ENCODE measurements at places on chromosomes 16 and 17.
A peak's percentile ranks its signal among the peaks of the same experiment; 100 is the strongest.

- DNase-seq = no peak
Observed at GRCh38 chr16:82509691-82510430, 116.9 kb upstream of the CDH13 start.

- no peak for DNase-seq
Observed at GRCh38 chr16:19005561-19006445, 22.1 kb downstream of the TMC7 start.

DNA sequence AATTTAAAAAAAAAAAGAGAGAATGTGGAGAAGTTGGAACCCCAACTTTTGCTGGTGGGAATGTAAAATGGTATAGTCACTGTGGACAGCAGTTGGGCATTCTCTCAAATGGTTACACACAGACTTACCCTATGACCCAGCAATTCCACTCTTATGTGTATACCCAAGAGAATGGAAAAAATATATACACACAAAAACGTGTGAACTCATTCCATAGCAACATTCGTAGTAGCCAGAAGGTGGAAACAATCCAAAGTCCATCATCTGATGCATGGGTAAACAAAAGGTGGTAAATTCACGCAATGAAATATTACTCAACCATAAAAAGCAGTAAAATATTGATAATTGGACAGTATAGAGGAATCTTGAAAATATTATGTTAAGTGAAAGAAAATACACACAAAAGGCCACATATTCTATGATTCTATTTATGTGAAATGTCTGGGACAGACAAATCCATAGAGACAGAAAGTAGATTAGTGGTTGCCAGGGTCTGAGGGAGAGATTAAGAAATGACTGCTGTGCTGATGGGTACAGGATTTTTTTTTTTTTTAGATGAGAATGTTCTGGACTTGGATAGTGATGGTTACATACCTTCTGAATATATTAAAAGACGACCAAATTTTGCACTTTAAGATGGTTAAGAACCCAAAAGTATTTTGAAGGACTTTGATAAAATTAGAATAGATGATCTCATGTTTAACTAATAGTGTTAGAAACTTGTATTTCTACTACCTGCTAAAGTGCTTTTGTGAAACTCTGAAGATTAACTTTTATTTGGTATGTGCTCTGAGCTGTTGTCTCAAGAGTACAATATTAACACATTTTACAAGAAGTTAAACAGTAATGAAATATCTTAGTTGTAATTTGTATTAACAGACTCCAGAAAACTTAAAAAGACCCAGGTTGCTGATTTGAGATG lies 60.9 kb downstream of the MRTFB start:
- DNase-seq = no peak

DNA sequence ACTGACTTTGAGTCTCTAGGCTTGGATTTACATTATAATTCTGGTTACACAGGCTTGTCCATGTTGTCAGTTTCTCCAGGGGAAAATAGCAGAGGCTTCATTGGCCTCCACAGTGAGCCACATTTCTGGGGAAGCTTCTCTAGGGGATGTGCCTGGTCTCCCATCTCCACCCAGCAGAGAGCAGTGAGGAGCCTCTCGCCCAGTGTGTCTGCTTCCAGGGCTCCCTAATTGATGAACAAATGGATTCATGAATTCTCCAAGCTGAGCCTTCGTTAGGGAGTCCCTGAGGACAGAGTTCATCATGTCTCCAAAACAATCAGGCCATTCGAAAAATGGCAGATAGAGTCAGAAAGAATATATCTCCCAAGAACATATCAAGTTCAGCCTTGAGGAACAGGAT lies 162.4 kb upstream of the TOX3 start:
- no peak for DNase-seq

DNA sequence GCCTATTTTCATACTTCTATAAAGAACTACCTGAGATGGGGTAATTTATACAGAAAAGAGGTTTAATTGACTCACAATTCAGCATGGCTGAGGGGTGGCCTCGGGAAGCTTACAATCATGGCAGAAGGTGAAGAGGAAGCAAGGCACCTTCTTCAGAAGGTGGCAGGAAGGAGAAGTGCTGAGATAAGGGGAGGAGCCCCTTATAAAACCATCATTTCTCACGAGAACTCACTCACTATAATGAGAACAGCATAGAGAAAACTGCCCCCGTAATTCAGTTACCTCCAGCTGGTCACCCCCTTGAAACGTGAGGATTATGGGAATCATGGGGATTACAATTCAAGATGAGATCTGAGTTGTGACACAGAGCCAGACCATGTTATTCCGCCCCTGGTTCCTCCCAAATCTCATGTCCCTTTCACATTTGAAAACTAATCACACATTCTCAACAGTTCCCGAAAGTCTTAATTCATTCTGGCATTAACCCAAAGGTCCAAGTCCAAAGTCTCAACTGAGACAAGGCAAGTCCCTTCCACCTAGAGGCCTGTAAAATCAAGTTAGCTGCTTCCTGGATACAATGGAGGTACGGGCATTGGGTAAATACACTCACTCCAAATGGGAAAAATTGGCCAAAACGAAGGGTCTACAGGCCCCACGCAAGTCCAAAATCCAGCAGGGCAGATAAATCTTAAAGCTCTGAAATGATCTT lies 237.7 kb downstream of the CDH13 start:
- DNase-seq = no peak

- DNase-seq = no peak
Observed at GRCh38 chr17:79624718-79625478, 14.0 kb upstream of the RBFOX3 start.

DNA sequence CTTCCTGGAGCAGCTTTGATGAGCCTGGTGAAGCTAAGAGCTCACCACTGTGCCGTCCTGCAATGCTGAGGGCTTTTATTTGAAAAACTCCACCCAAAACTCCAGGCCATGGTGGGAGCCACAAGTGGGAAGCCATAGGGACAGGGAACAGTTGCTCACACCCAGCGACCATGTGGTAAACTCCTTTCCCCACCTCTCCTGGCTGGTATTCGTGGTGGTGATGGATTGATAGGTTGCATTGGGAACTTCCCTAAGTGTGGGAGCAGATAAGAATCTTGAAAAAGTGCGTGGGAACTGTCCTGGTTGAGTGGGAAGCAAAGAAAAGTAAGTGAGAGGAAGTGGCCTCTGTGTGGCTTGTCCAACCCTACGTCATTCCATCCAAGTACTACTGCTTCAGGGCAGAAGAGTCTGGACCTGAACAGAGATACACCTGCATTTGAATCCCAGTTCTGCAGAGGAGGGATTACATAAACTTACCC lies at the start of gene CCL1:
Gene CCL1, minus strand, starts transcription at position 51 of the 479 bp plus-strand sequence. CDS start 72 bp downstream, outside the sequence.
- DNase-seq = no peak

DNA sequence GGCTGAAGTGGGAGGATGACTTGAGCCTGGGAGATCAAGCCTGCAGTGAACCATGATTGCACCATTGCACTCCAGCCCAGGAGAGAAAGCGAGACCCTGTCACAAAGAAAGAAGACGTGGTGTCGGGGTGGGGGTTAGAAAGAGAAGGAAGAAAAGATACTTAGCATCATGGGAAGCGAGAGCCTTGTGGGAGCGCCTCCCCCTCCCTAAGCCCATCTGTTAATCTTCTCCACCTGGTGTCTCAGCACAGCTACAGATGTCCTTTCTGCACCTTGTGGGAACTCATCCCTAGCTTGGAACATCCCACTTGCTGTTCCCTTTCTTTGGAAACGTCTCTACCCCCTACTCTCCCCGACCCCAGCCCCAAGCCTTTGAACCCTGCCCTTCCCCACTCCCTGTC lies 6.0 kb downstream of the ZNF688 start:
- no peak for DNase-seq

- no peak for DNase-seq
Observed at GRCh38 chr17:72927146-72927545, 165.3 kb downstream of the SLC39A11 start.

GRCh38 chr17:30323262-30323894 lies 10.5 kb downstream of the TMIGD1 start:
- DNase-seq = peak; percentile 42

DNA sequence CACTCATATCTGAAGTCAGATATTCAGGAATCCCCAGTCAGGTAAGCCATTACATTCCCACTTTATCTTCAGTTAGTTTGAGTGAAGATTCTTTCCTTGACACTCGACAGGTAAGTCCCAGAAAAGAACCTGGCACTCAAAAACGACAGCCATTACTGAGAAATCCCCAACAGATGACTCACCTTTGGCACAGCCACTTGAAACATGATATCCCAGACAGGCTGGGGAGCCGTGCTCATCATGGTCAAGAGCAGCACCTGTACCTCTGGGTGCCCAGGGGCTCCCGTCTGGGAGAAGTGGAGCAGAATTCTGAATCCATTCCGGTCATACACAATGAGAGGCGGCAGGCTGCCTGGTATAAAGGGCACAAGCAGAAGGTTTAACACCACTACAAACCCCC lies 16.8 kb upstream of the COG7 start:
- DNase-seq = no peak

DNA sequence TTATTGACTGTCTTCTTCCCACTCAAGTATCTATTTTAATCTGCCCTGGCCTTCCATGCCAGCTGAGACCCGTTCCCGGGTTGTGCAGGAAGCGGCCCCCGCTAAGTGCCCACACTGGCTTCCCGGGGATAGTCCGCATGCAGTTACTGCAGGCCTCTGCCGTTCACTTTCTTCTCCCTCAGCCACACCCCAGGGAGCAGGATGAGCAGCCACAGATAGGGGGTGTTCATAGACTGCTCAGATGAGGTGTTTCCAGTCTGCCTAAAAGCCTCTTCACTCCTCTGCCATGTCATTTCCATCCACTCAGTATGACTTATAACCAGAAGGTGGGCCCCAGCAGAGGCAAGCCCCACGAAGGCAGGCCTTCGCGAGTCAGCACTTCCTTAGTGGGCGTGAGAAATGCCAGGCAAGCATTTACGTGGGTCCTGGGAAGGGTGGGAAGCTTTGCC lies 7.7 kb downstream of the MED9 start:
- no peak for DNase-seq

GRCh38 chr17:38534498-38534885 lies 71.3 kb downstream of the SRCIN1 start:
- DNase-seq = no peak

- DNase-seq = no peak
Observed at GRCh38 chr17:39097537-39097936, 53.9 kb downstream of the PLXDC1 start.

DNA sequence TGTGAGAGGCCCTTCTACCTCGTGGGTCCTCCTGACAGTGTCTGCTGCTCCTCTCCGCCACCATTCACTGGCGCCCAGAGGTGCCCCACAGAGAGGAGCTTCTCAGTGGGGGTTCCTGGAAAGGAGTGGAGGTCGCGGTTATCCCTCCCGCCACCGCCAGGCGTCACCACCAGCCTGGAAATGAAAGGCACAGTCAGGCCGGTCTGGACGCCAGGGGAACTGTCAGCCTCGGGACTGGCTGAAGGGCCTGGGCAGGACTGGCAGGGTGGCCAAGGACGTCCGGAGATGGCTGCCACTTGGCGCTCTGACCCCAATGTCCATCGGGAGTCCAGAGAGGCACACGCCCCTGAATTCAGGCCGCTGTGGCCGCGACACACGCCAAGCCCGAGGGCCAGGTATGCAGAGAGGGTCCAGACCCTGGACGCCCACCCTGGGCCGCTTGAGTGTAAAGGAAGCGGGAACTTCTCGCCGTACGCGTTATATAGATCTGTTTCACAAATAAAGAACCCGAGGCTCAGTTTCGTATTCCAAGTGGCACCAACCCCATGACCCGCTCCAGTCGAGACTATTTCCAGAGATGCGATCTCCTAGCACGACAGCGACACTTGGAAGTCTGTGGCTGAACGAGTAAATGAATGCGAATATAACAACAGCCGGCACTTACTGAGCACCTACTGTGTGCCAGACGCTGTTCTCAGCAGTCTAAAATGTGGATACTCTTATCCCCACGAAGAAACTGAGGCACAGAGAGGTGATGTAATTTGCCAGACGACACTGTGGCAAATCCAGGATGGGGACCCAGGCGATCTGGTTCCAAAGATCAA lies 7.6 kb upstream of the NXPH3 start:
- peak; percentile 72 for DNase-seq

DNA sequence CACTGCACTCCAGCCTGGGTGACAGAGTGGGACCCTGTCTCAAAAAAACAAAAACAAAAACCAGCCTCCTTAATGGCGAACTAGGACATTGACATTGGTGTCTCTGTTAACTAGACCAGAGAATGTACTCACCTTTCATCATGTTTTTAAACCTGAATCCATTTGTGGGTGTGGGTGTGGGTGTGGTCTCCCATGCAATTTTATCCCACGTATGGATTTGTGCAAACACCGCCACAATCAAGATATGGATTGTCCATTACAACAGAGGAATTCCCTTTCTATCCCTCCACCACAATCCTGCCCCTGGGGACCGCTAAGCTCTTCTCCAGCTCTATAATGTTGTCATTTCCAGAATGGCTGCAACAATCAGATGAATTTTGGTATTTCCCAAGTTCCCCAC lies 49.9 kb downstream of the DNAH17 start:
- DNase-seq = no peak

DNA sequence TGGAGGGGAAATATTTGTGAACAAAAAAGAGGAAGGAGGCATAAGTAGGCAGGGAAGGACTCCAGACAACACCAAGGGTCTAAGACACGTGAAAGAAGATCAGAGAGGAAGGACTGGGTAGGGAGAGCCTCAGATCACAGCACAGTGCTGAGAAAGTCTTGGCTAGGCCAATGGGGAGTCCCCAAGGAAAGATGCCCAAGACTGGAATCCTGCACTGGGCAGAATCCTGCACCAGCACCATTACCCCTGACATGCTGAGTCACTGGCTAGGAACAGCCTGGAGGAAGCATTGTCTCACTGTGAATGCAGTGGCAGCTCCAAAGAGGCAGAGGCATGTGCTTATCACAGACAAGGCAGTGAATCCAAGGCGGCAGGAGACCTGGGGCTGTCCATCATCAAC lies 19.2 kb downstream of the CLEC19A start:
- no peak for DNase-seq

- DNase-seq = no peak
Observed at GRCh38 chr17:5631958-5632590, 47.8 kb upstream of the NLRP1 start.

DNA sequence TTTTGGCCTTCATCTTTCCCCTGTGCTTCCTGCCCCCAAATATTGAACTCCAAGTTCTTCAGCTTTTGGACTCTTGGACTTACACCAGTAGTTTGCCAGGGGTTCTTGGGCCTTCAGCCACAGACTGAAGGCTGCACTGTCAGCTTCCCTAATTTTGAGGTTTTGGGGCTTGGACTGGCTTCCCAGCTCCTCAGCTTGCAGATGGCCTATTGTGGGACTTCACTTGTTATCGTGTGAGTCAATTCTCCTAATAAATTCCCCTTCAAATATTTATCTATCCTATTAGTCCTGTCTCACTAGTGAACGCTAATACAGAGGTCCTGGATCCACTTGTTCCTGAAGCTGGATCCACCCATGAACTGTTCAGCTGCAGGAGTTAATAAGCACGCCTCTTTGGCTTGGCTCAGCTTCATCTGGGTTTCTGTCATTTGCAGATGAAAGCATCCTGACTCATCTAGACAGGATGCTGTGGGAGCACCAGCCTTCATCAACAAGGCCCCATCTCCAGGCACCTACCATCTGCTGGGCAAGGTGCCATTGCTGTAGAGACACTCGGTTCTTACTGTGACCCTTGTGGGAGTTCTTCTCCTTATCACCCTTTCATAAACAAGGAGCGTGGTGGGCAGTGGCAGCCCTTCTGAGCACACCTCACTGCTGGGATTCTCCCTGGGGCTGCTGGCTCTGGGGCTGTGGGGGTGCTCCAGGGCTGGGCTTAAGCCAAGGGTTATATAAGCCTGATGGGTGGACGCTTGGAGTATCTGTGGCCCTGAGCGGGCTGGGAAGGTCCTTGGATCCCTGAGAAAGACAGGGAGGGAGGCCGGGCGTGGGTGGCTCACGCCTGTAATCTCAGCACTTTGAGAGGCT lies 23.1 kb downstream of the LAT start:
- DNase-seq = no peak

GRCh38 chr16:50530277-50531236 lies 17.6 kb upstream of the NKD1 start:
- no peak for DNase-seq
